ENCODE measurements at places on chromosomes 6 and 20.
A peak's percentile ranks its signal among the peaks of the same experiment; 100 is the strongest.

GRCh38 chr6:43953256-43953655 is 174.0 kb downstream of the MRPL14 start:
- DNase-seq, result no peak

DNA sequence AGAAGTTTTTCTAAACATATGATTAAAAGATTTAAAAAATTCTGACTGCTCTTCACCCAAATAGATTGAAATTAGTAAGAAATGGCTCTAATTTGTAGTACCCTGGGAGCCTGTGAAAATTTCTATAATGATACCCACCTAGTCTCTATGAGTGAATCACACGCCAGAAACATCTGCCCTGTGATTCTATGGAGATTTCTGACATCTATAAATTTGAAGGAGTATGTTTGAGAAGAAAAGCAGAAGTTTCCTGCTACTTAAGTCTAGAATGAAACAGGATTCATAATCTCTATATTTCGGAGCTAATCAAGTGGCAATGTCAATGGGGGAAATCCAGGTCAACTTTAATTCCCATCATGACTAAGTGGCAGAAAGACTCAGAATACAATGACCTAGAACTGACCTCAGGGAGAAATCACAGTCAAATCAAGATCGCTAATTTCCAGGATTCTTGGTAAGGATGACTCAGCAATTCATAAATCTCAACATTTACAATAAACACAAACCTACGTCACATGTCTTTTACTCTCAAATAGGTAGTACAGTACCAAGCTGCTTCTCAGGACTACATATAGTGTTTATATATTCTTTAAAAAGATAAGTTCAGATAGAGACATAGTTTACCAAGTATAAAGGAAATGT is 186.2 kb upstream of the TNFAIP3 start:
- peak; percentile 71 for DNase-seq

DNA sequence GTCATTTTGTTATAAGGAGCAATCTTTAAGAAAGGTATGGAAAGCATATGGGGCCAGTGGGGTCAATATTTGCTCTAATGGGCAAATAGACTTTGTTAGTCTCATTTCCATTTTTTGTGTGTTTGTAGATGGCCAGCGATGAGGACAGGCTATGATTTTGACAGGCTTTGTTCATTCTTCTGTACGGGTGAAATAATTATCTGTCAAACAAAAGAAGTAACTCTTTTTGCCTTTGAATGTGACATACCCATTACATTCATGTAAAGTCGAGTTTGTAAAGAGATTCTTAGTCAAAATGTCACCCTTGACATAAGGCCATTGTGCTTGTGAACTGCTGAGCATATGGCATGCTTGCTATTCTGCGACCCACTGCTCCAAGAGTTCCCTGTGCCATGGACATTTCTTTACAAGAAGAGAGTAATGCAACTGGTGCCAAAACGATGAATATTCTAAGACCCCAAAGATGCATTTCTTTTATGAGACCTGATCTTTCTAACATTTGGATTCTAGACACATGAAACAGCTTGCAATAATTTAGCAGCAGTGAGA is 38.2 kb upstream of the JAG1 start:
- no peak for DNase-seq

DNA sequence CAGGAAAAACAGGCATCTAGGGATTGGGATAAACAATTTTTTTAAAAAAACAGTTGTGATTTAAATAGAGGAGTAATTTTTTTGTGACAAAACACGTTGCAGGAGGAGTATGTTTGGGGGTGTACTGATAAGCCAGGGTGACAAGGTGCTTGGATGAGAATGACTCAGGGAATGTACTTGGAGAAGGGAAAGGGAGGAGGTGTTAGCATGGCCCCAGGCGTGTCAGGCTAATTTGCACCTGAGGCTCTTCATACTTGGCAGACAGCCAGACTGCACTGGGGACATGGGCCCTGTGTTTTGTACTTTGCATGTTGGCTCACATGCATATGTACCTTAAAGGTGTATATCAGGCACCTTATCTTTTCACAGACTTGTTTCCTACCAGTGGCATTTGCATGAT is 22.8 kb downstream of the PANK2 start:
- DNase-seq, result no peak

DNA sequence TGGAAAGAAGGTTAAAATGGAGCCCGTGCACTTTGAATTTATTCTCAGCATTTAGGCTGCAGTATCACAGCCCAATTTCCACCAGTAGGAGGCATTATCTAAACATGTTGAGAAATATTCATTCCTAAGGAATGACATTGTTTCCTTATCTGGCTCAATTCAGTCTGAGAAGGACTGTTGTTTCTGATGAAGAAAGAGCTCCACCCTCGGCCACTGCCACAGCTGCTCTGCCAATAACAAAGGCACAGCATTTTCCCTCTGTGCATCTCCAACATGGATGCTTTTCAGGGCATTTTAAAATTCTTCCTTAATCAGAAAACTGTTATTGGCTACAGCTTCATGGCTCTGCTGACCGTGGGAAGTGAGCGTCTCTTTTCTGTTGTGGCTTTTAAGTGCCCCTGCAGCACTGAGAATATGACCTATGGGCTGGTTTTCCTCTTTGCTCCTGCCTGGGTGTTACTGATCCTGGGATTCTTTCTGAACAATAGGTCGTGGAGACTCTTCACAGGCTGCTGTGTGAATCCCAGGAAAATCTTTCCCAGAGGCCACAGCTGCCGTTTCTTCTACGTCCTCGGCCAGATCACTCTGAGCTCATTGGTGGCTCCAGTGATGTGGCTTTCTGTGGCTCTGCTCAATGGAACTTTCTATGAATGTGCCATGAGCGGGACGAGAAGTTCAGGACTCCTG is at the start of gene CALHM5:
Gene CALHM5 (plus strand): TSS at position 216 of the 687 bp plus-strand sequence. CDS start 58 bp downstream, at position 274.
- DNase-seq, result peak; percentile 92

GRCh38 chr20:6612606-6612923 is 154.9 kb upstream of the BMP2 start:
- DNase-seq, result no peak

- DNase-seq, result peak; percentile 93
These were observed 4.8 kb upstream of the ATXN1 start for GRCh38 chr6:16766043-16766536.

DNA sequence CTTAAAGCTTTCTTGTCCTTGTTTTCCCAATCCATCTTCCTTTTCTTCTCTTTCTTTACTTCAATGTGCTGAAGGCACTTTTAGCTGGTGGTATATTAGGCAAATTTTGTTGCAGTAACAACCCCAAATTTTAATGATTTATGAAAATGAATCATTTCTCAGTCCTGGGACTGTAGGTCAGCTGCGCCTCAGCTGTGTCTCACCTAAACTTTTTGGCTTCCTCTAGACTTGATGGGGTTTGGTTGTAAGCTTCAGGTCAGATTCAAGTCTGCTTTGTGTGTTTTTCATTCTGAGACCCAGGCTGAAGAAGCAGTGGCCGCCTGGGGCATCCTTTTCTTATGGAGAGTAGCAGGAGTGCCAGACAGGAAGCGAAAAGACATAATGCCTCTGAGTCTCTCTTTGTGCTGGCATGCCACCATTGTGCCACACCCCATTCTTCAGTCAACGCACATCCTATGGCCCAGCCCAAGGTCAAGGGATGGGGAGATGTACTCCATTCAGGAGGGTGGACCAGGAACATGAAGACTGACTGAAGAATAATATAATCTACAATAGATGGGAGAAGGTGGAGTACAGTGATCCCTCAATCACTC is 28.9 kb upstream of the CD83 start:
- no peak for DNase-seq

- DNase-seq, result no peak
These were observed 1131.3 kb upstream of the MAP3K7 start for GRCh38 chr6:91718198-91718597.

GRCh38 chr6:41438746-41439145 is 103.3 kb downstream of the NCR2 start:
- no peak for DNase-seq

GRCh38 chr6:38591439-38591838 is 48.3 kb downstream of the BTBD9 start:
- DNase-seq, result no peak

- DNase-seq, result peak; percentile 31
These were observed 30.9 kb downstream of the STK35 start for GRCh38 chr20:2132461-2132901.

- no peak for DNase-seq
These were observed 26.6 kb downstream of the PRKN start for GRCh38 chr6:162700966-162701365.

GRCh38 chr6:44104481-44105021 is 22.7 kb downstream of the MRPL14 start:
- peak; percentile 50 for DNase-seq

GRCh38 chr6:80366714-80367113 is 260.2 kb downstream of the BCKDHB start:
- DNase-seq, result peak; percentile 52

- DNase-seq, result peak; percentile 100
These were observed 103.3 kb downstream of the IBTK start for GRCh38 chr6:82144007-82144851.

DNA sequence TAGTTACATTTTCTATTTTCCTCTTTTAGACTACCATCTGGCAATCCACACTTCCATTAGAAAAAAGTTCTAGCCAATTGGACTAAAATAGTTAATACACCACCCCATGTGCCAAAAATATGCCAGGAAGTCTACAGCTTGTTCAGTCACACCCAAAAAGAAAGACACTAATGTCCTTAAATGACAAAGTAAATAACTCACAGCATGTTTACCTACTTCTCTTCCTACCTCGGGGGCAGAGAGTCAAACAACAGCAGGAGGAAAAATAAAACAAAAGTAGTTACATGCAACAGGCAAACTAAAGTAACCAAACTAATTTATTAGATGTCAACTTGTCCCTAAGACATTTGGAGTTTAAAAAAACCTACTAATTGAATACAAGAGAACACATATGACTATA is 57.0 kb downstream of the UBE3D start:
- DNase-seq, result no peak

DNA sequence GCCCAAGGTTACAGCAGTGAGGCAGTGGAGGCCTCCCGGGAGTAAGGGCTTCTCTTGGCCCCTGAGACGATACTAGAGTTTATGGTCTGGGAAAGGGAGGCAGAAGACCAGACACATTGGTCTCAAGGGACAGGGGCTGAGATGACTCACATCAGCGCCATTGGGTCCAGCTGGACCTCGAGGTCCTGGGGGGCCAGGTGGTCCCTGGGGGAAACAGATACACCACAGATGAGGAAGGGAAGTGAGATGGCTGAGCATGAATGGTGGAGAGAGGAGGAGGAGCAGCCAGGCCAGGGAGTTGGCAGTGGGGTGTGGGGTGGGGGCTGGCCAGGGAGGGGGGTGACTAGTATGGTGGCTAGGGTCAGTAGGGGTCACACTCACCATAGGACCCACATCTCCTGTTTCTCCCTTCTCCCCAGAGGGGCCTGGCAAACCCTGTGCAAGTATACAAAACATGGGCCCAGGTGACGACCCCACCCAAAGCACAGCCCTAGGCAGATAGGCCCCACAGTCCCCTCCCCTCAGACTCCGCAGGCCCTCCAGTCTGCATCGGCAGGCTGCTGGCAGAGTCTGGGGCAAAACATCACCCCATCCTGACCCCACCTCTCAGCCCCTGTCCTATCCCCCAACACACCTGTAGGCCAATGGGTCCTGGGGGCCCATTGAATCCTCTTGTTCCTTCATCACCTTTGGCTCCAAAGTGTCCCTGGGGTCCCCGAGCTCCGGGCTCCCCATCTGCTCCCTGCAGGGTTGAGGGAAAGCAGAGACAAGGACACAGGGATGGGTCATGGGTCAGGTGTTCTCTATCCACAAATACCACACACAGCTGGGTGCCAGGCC is 21.9 kb downstream of the COL11A2 start:
- DNase-seq, result no peak

DNA sequence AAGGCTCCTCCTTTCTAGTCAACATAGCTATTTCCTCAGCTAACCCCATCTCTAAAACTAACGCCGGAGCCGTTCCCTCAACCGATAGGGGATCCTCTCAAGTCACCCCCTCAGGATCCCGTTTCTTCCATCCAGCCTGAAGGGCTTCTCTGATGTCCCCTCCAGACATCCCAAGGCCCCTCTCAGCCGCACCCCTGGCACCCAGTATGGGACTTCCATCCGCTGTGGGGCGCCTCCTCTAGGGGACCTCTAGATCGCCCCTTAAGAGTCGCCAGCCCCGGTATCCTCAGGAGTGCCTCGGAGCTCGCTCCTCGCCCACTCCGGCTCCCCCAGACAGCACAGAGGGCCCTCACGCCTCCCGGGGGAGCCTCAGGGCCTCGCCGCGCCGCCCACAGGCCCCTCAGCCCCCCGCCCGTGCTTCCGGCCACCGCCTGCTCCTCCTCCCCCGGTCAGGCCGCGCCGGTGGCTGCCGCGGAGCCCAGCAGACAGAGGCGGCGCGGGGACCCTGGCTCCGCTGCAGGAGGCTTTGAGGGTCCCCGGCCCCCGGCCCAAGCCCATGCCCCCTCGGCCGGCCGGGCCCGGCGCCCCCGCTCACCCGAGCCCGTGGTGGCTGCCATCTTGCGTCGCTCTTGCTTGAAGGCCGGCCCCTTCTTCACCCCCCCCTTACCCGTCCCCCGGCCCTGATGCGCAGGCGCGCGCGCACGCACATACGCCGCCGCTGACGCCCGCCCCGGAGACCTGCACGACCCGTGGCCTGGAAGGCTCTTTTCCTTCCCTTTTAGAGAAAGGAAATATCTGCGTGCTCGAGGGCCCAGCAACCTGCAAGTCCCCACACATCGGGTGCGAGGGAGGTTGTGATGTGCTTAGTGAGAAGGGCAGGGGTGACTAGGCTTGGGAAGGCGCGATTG is at the start of gene UBE2V1:
Gene UBE2V1 (minus strand): TSS at position 639 of the 908 bp plus-strand sequence. CDS start 22 bp downstream, at position 617.
- peak; percentile 77 for DNase-seq

DNA sequence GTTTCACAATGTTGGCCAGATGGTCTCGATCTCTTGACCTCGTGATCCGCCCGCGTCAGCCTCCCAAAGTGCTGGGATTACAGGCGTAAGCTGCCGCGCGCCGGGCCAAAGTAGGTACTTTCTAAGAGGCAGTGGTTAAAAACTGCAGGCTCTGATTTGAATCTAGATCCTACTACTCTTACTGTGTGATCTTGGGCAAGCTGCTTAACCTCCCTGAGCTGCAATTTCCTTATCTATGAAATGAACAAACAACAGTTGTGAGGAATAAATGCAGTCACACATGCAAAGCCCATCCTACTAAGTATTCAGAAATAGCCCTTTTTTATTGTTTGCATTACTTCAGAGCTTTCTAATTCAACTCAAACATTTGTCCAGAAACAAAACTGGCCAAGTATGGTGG is 2.9 kb downstream of the FAXC start:
- no peak for DNase-seq

- no peak for DNase-seq
These were observed 578 bp upstream of the PTCHD4 start for GRCh38 chr6:48111575-48111974.

DNA sequence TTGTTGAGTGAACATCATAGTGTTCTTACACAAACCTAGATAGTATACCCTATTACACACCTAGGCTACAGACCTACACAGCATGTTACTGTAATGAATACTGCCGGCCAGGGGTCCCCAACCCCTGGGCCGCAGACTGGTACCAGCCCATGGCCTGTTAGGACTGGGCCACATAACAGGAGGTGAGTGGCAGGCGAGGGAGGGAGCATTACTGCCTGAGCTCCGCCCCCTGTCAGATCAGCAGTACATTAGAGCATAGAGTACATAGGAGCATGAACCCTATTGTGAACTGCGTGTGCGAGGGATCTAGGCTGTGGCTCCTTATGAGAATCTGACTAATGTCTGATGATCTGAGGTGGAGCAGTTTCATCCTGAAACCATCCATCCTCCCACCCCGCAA is 126.3 kb downstream of the PRND start:
- no peak for DNase-seq

- peak; percentile 36 for DNase-seq
These were observed 113.6 kb downstream of the ARID1B start for GRCh38 chr6:156890627-156891314.

Measured in fibroblast of mammary gland (primary cell).